ENCODE measurements at places on chromosomes 4 and X.

DNA sequence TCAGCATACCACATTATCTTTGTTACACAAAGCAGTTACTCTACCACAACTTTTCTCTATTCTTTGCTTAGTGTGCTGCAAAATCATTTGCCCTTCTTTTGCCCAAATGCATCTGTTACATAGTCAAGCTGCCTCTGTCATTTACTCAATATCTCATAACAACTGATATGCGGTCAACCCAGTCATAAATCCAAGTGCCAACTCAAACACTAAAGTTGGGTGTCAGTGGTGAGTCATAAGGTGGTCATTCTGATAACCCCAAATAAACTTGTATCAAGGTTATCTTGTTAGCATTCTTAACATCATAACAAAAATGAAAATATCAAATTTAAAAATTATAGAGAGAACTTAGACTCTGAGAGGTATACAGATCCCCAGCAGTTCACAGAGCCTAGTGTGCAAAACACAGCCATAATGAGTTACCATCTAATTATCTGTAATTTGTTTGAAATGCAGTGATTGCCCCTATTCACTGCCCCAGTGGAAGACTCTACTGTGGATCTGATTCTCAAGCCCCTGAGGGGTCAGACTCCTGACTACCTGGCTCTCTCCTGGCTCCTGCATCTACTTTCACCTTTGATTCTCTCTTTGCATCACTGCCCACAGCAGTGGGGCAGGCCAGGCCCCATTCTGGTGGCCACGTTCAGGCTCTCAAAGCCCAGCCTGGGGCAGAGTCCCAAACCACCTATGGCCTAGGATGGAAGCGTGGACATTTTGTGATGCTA lies 29.2 kb downstream of the TBC1D9 start:
- DNase-seq = no peak

- DNase-seq = no peak
Observed at GRCh38 chrX:866441-866990, 235.9 kb downstream of the SHOX start.

DNA sequence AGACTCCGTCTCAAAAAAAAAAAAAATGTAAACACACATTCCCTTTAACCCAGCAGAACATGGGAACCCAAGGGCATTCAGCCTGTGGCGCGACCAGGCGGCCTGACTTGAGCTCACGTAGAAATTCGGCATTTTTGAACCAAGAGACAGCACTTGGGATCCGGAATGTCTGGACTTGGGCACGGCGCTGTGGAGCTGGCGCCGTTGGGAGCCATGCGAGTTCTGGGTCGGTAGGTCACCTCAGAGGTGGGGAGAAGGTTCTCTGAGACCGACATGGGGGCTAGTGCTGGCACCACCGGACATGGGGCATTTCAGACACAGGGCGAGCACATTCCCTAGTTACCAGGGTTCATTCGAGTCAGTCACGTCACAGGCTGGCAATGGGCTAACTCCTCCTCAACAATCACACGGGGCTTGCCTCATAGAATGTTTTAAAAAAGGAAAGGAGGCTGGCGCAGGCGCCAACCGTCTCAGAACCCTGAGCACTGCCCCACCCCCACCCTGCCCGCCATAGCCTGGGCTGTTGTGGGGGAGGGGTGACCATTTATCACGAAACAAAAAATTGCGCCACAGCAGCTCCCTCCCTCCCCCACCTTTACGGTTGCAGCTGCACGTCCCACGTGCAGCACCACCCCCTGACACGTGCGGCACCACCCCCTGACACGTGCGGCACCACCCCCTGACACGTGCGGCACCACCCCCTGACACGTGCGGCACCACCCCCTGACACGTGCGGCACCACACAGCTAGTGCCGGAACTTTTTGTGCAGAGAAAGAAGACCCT lies at the start of gene TEX28:
TSS of gene TEX28 (minus strand) at position 334 of the 784 bp plus-strand sequence. CDS start 3,007 bp downstream, outside the sequence.
- no peak for DNase-seq

DNA sequence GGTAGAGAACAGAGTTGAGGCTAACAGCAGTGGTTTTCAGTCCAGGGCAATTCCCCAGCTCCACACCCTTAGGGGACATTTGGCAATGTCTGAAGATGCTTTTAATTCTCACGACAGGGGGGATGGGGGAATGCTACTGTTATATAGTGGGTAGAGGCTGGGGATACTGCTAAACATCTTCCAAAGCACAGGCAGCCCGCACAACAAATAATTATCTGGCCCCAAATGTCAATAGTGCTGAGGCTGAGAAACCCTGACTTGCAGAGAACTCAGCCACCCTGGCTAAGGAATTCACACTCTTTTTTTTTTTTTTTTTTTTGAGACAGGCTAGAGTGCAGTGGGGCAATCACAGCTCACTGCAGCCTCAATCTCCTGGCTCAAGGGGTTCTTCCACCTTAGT lies 60.6 kb downstream of the POLR2B start:
- DNase-seq = no peak

DNA sequence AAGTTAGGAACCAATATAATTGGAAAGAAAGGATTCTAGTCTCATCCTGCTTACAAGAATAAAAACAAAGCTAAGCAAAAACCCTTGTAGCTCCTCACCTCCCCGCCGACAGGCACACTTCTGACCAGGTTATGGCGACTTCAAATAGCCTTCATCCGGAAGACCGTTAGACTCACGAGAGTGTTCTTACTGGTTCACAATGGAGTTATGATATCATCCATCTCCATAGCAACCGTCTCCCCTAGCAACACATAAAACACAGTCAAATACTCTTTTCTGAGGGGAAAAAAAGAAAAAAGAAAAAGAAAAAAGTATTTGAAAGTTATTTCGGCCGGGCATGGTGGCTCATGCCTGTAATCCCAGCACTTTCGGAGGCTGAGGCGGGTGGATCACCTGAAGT lies at the start of gene IL13RA2:
TSS of gene IL13RA2 (minus strand) at position 162 of the 400 bp plus-strand sequence. CDS start 347 bp downstream, outside the sequence.
- no peak for DNase-seq

DNA sequence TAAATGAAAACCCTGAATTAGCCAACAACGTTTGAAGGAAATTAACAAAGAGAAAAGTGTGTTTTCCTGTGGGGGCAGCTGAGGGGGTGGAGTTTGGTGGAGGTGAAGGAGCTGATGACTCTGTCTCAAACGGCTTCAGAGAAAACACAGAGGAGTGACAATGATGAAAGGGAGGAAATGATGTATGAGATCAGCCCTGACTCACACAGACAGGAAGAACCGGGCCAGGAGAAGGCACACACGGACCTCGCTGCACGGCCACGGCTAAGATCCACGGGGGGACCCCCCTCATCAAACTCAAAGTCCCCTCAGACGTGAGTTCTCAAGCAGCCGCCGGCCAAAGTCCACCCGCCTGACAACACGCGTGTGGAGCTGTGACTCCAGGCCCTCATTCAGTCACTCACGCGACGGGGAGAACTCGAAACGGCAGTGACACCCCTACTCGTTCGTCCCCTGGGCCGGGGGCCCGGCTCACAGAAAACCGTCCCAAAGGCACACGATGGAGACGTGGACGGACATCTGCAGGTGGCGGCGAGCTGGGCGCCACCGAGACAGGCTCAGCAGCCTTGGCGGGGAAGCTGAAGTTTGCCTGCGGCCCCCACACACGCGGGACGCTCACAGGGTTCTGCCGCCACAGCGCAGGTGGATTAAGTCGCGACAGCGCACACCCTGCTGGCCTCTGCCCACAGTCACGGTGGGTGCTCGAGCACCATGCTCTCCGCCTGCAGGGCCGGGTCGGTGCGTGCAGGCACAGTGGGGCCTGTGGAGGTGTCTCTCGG lies 28.8 kb downstream of the PPP2R3B start:
- peak; percentile 42 for DNase-seq

DNA sequence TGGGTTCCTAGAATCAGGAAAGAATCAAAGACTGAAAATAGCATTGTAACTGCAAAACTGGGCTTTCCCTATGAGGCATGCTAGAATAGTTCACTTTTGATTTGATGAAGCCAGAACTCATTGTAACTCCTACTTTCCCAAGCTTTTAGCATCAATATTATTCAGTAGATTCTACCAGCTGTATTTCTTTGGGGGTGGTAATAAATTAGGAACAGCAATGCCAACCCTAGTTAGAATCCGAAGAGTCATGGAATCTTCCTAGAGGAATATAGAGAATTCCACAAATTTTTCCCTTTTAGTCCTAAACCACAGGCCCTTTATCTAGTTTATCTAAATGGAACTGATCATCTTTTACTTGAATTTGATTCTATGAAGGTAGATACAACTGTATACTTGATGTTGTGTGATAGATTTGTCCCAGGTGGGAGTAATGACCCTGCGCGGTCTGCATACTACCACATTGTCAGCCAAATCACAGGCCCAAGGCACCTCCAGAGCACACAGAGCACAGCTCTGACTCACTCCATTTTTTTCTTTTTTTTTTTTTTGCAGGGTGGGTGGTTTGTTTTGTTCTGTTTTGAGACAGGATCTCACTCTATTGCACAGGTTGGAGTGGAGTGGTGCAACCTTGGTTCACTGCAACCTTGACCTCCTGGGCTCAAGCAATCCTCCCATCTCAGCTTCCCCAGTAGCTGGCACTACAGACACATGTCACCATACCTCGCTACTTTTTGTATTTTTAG lies 66.6 kb downstream of the EDNRA start:
- DNase-seq = no peak

- DNase-seq = no peak
Observed at GRCh38 chr4:71456841-71457240, 118.0 kb downstream of the SLC4A4 start.

DNA sequence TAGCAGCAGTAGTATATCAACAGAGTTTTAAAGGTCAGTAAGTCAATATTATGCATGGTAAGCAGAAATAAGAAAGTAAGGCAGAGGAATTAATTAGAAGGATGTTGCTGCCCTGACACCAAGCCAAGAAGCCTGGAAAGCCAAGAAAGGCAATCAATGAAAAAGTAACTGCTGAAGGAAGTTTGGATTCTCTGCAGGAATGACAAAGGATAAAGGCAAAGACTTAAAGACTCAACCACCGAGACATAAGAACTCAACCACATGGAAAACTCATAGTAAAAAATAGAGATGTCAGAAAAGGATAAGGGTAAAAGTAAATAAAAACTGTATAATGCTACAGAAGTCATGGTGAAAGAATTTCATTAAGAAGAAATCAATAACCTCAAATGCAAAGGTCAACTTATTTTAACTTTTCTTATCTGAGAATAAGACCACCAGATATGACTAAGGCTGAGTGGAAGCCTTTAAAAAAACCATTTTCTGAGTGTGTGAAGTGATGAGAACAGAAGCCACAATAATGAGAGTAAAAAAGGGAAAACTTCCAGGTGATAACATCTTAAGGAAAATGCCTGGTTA lies 55.2 kb downstream of the NEK1 start:
- DNase-seq = no peak

GRCh38 chr4:56469489-56470210 lies 2.2 kb downstream of the SRP72 start:
- DNase-seq = no peak

- DNase-seq = no peak
Observed at GRCh38 chr4:152132776-152133175, 372.0 kb upstream of the GATB start.

DNA sequence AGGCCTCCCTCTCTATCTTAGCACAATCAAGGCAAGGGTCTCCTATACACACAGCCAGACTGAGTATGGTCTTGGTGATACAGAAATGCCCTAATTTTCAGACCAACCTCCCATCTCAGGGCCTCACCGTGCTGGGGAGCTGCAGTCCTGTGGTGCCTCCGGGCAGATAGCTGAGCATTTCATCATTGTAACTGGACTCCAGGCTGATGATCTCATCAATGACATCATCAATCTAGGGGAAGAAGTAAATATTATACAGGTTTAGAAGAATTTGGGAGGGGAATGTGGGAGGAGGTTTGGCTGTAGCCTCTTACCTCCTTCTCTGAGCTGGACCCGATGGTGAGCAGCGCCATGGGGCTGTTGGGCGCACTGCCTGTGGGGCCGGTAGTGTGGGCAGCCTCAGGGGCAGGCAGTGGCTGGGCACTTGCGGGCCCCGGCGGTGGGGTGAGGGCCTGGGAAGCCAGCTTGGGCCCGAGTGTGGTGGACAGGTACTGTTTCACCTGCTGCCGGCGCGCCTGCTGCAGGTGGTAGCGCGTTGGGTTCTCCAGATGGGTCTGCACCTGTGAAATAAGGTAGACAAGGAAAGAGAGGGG lies 5.2 kb downstream of the TFE3 start:
- DNase-seq = no peak

GRCh38 chrX:154991039-154991438 lies 31.5 kb downstream of the F8 start:
- peak; percentile 21 for DNase-seq

Measured in activated naive CD8-positive, alpha-beta T cell treated with anti-CD3 and anti-CD28 coated beads for 36 hours (primary cell).